Stimulated activated CD4-positive, alpha-beta T cell treated with anti-CD3 and anti-CD28 coated beads, Interleukin-15, amount 100 ng/mL, for 48 hours (primary cell): ENCODE measurements at places on chromosomes 13 and 19.

GRCh38 chr13:113405481-113406300 is 41.8 kb upstream of the GRTP1 start:
- no peak for DNase-seq

GRCh38 chr19:35179830-35180229 is 25.3 kb downstream of the FXYD5 start:
- no peak for DNase-seq

- DNase-seq = no peak
Measured at GRCh38 chr19:45130888-45131615, 29.7 kb downstream of the NKPD1 start.

GRCh38 chr19:39196320-39196719 is 444 bp upstream of the NCCRP1 start:
- DNase-seq = no peak

DNA sequence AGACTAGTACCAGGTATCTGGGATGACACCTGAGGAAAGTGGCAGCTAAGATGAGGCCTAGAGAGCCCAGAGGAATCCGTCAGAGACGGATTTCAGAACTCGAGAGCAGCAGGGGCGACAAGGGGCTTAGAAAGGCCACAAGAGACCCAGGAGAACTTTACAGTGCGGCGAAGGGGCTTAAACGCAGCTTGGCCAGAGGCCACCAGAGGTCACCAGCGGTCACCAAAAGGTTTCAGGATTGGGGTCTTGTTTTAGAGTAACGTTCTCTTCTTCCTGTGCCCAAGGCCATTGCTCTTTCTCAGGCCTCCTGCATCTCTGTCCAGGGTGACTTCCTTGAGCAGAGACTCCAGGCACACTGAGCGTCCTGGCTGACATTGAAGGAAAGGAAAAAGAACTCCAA is 2.2 kb downstream of the ZSCAN22 start:
- no peak for DNase-seq

GRCh38 chr13:73136776-73137175 is 78.0 kb downstream of the KLF5 start:
- no peak for DNase-seq

GRCh38 chr19:2575734-2576481 is 100.0 kb downstream of the GADD45B start:
- DNase-seq = no peak

GRCh38 chr19:43420954-43421353 is 6.3 kb downstream of the TEX101 start:
- DNase-seq = no peak

- DNase-seq = no peak
Measured at GRCh38 chr19:42089191-42089750, 13.3 kb downstream of the ZNF574 start.

- DNase-seq = no peak
Measured at GRCh38 chr19:32022731-32023563, 322.5 kb upstream of the ZNF507 start.

GRCh38 chr13:27925220-27925991 is 5.6 kb downstream of the PDX1 start:
- DNase-seq = no peak

DNA sequence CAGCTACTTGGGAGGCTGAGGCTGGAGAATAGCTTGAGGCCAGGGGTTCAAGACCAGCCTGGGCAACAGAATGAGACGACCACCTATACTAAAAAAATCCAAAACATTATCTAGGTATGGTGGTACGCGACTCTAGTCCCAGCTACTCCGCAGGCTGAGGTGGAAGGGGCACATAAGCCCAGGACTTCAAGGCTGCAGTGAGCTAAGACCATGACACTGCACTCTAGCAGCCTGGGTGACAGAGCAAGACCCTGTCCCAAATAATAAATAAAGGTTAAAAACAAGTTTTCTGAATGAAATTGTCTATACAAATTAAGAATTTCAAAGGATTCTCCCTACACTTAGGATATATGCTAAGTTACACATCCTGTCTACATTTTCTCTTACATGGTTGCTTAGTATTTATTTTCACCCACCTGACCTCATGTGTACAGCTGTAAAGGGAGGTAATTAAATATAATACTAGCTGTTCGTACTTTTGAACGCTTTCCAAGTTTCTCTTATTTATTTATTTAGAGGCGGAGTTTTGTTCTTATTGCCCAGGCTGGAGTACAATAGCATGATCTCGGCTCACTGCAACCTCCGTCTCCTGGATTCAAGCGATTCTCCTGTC is 1.6 kb downstream of the SLC25A30 start:
- no peak for DNase-seq

- DNase-seq = no peak
Measured at GRCh38 chr19:7982103-7982502, 23.3 kb downstream of the ELAVL1 start.

- no peak for DNase-seq
Measured at GRCh38 chr13:44439452-44440024, 65.9 kb downstream of the SERP2 start.

DNA sequence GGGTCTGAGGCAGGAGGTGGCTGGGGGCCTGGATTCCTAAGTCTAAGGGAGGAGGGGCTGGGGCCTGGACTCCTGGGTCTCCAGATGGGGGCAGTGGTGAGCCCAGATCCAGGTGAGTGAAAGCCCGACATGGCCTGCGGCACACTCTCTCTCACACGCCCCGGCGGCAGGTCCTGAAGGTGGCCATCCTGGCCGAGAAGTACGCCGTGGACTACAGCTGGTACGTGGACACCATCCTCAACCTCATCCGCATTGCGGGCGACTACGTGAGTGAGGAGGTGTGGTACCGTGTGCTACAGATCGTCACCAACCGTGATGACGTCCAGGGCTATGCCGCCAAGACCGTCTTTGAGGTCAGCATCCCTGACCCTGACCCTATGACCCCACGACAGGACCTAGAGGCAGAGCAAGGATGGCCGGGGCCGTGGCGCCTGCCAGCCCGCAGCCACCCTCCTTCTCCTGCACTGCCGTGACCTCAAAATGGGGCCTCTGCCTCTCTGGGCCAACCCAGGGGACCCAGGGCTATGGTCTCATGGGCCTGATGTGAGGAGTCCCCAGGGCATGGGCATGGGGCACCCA is 13.2 kb downstream of the FUZ start:
- no peak for DNase-seq

- no peak for DNase-seq
Measured at GRCh38 chr13:34223984-34224383, 406.0 kb downstream of the RFC3 start.

- DNase-seq = no peak
Measured at GRCh38 chr19:3387645-3388589, 21.5 kb downstream of the NFIC start.

DNA sequence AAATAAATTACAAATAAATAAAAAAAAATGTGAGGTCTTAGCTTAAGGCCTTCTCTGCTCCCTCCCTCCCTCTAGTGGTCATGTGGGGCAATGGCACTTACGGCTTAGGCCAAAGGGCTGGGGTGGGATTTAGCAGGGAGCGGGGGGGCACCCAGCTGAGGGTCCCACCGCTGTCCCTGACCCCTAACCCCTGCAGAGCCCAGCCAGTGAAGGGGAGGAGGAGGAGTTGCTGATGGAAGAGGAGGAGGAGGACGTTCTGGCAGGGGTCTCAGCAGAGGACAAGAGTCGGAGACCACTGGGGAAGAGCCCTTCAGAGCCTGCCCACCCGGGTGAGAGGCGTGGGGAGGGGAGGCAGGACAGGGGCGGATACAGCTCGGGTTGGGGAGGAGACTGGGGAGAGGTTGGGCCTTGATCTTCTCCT is 9.3 kb downstream of the MPND start:
- no peak for DNase-seq

- DNase-seq = no peak
Measured at GRCh38 chr13:22428188-22428828, 752.5 kb upstream of the SGCG start.

DNA sequence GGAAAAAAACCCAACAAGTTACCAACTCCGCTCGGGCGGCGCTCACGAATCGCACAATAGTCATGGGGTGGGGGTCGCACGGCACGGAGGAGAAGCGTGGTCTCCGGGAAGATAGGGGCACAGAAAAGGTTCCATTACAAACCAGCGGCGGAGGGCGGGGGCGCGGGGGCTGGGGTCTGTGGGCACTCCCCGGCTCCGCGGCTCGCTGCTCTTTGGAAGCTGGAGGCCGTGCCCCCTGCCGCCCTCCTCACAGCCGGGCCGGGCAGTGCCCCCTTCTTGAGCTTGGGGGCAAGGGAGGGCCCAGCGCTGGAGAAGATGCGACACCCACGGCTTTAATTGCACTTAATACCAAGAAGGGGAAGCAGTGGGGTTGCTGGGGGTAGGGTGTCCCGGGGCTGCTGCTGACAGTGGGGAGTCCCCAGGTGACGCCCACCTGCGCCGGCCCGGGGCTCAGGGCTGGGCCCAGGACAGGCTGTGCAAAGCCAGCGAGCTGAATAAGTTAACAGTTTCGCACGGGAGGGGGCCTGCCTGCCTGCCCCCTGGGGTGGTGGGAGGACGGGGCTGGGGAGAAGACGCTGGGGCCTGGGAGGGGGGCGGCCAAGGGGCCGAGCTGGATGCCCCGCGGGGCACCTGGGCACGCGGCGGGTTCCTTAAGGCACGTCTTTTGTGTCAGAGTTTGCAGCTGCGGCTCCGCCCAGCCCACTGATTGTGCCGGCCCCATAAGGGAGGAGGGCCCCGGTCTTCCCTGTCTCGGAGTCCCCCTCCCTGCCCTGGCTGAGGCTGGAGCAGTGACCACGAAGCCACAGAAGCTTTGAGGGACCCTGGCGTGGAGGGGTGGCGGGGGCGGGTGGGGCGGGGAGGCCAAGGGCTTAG is 9.8 kb downstream of the DCAF15 start:
- DNase-seq = no peak

DNA sequence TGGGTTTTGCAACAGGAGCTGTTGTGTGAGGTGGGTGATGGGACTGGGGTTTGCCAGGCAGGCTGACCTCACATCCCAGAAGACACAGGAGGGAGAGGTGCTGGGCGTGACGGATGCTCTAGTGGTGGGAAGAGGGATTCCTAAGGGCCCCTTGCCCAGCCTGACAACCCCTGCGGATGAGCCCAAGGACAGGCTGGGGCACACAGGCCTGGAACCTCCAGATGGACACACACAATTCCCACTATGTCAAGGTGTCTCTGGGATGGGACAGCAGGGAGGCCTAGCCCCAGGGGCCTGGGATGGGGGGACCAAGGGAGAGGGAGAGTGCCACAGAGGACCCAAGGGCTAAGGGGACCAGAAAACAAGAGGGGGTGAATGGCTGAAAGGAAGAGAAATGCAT is 191.5 kb downstream of the ZNF536 start:
- no peak for DNase-seq

DNA sequence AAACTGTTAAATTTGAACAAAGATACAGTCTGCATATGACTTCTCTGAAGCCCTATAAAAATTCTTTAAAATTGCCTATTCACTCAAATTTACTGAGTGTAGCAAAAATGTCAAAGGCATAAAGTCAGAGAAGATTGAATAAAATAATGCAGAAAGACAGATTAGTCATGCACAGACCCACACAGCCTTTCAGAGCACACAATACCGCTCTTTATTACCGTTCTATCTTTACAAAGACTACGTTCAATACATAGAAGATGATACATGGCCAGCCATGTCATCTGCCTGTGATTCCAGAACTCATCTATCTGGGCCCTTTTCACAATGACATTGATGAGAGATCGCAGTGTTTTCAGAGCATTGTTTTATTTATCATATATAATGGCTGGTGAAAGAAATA is 107.2 kb downstream of the URI1 start:
- no peak for DNase-seq

GRCh38 chr13:77099415-77099814 is 72.5 kb upstream of the FBXL3 start:
- no peak for DNase-seq

DNA sequence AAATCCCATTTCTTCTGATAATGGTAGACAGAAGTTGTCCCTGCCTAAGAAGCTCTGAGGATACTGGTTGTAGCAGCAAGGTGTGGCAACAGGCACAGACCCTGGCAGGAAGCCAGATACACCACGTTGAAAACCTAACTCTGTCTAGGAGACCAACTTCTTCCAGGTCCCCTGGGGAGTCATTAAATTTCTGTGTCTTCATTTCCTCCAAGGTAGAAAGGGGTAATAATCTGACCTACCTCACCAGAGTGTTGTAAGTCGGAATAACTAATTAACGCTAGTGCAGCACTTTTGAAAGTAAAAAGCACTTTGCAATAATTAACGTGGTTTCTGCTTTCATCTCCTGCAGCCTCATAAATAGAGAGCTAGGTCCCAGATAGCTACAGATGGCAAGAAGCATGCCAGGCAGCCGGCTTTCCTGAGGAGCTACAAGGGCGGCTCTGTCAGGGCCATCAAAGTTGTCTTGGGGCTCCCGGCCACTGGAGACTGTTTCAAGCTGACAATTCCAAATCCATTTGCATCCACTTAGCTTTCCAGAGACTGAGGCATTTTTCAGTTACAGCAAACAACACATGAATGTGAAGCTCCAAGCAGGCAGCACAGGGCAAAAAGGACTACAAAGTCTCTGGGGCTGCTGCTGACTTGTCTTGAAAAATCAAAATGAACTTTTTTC is 176.2 kb downstream of the FOXO1 start:
- no peak for DNase-seq

GRCh38 chr13:95192998-95193397 is 108.3 kb downstream of the ABCC4 start:
- no peak for DNase-seq

GRCh38 chr19:50512112-50512998 is 1.4 kb downstream of the ASPDH start:
- no peak for DNase-seq

GRCh38 chr19:49436381-49437017 is 4.8 kb downstream of the SLC17A7 start:
- peak; percentile 78 for DNase-seq

GRCh38 chr19:7098701-7099596 is 29.4 kb downstream of the ZNF557 start:
- peak; percentile 83 for DNase-seq

DNA sequence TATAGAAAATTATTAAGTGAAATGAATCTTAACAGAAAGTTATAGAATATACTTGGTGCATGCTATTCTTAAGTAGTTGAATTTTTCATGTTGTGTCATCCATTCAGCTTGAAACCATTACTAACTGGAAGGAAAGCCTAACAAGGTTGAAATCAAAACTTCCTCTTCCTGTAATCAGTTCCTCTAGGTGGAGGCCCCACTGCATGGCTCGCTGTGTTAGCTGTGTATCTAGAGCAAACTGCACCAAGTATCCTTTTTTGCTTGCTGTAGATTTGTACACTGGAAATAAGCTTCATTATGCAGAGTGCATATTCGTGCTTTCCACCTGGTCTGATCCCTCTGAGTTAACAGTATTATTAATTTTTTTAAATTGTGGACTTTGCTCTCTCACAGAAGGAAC is 1146.1 kb downstream of the EFNB2 start:
- DNase-seq = no peak

- no peak for DNase-seq
Measured at GRCh38 chr19:10773969-10774368, 56.1 kb downstream of the DNM2 start.

GRCh38 chr13:42275098-42275471 is 3.1 kb downstream of the AKAP11 start:
- DNase-seq = no peak

GRCh38 chr19:29504454-29504853 is 21.3 kb upstream of the VSTM2B start:
- DNase-seq = no peak

- no peak for DNase-seq
Measured at GRCh38 chr19:51820831-51821446, 26.0 kb downstream of the FPR3 start.

- peak; percentile 13 for DNase-seq
Measured at GRCh38 chr13:30466358-30466714, 600 bp upstream of the HMGB1 start.

- no peak for DNase-seq
Measured at GRCh38 chr19:53389978-53390377, 5.0 kb upstream of the ZNF765 start.
